Urinary bladder (tissue), 4 donors: ENCODE measurements at places on chromosomes 12 and 14. TPM values are rescaled to one million over a fixed set of nuclear protein-coding genes. Genes with fewer than 3 reads are reported as not detected.

The APOF gene
- 0.13 TPM for polyA plus RNA-seq

The MNAT1 gene
- polyA plus RNA-seq: 24.6 TPM

The EML1 gene
- polyA plus RNA-seq: 45.2 TPM

The TBX3 gene
- polyA plus RNA-seq: 53.8 TPM

The MYH7 gene
- polyA plus RNA-seq: not detected

The FBXW8 gene
- polyA plus RNA-seq: 8.6 TPM

The ITGB7 gene
- polyA plus RNA-seq: 1.7 TPM

The IL22 gene
- not detected for polyA plus RNA-seq

The ERP27 gene
- polyA plus RNA-seq: 1.8 TPM

The LYZ gene
- 40.6 TPM for polyA plus RNA-seq
